ENCODE measurements at places on chromosomes 11 and 22. TPM values are rescaled to one million over a fixed set of nuclear protein-coding genes. Genes with fewer than 3 reads are reported as not detected.

Gene DEPDC7
- total RNA-seq = 1.2 TPM

Gene ASPHD2
- total RNA-seq = 0.71 TPM

Gene AQP11
- 1.2 TPM for total RNA-seq

Gene RTCB
- 101 TPM for total RNA-seq

Gene OR8A1
- not detected for total RNA-seq

Gene CARNS1
- total RNA-seq = not detected

Gene CLCF1
- total RNA-seq = 7.5 TPM

Gene CHRM1
- not detected for total RNA-seq

Gene PLAAT4
- 269 TPM for total RNA-seq

Gene CADM1
- total RNA-seq = 0.32 TPM

Gene LRRC56
- total RNA-seq = 2.2 TPM

Gene TIMP3
- total RNA-seq = 9.1 TPM

Gene APOA5
- not detected for total RNA-seq

Gene OR10A2
- total RNA-seq = not detected

Gene LRRC4C
- not detected for total RNA-seq

Gene ROBO4
- total RNA-seq = not detected

Gene SLC37A2
- 4.3 TPM for total RNA-seq

Gene JAM3
- total RNA-seq = 0.22 TPM

Gene HORMAD2
- not detected for total RNA-seq

Gene MYOD1
- not detected for total RNA-seq

Gene ELMOD1
- total RNA-seq = 0.35 TPM

Gene NELL1
- not detected for total RNA-seq

Gene APOL3
- 16.9 TPM for total RNA-seq

Gene DTX4
- total RNA-seq = 56.7 TPM

Gene MS4A6E
- total RNA-seq = not detected

Gene MICAL2
- 202 TPM for total RNA-seq

Gene MS4A8
- total RNA-seq = 3.5 TPM

Gene HTR3B
- total RNA-seq = not detected

Gene RBM4B
- total RNA-seq = 20.3 TPM

Gene LRRC55
- not detected for total RNA-seq

Gene KRTAP5-7
- not detected for total RNA-seq

Gene CEP126
- total RNA-seq = 3.8 TPM

Gene KREMEN1
- 2.1 TPM for total RNA-seq

Gene ALKBH8
- 6.8 TPM for total RNA-seq

Gene HSPB2
- not detected for total RNA-seq

Gene C11orf86
- total RNA-seq = not detected

Gene TSPAN18
- not detected for total RNA-seq

Gene MAFF
- 62.4 TPM for total RNA-seq

Gene DCHS1
- total RNA-seq = not detected

Gene APOBEC3B
- total RNA-seq = 43.3 TPM

Gene DSCAML1
- 0.07 TPM for total RNA-seq

Gene CNTF
- total RNA-seq = 5.2 TPM

Gene KCNK7
- 1.2 TPM for total RNA-seq

Gene BTBD18
- total RNA-seq = not detected

Gene SEPTIN3
- 3.2 TPM for total RNA-seq

Gene SLC5A4
- not detected for total RNA-seq

Gene TRIM6
- 0.80 TPM for total RNA-seq

Gene SULT4A1
- total RNA-seq = 7.9 TPM

Gene DUSP8
- total RNA-seq = 12.1 TPM

Data from Calu3 (cell line).